ENCODE measurements at places on chromosomes 5 and 9.

DNA sequence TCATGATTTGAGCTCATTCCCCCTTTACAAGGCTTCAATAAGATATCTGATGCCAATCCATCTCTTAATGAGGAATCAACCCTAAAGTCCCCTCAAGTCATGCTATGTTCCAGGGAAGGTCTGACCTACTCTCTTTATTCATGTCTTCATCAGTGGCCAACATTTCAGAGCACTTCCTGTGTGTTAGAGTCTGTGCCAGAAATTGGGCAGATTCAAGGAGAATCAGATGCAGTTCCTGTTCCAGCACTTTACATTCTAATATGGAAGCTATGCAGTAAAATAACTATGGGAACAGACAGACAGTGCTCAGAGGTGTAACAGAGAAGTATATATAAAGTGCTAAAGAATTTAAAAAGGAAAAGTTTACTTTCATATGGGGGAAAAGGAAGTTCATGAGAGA lies 193.4 kb upstream of the NR4A3 start:
- DNase-seq, result no peak

DNA sequence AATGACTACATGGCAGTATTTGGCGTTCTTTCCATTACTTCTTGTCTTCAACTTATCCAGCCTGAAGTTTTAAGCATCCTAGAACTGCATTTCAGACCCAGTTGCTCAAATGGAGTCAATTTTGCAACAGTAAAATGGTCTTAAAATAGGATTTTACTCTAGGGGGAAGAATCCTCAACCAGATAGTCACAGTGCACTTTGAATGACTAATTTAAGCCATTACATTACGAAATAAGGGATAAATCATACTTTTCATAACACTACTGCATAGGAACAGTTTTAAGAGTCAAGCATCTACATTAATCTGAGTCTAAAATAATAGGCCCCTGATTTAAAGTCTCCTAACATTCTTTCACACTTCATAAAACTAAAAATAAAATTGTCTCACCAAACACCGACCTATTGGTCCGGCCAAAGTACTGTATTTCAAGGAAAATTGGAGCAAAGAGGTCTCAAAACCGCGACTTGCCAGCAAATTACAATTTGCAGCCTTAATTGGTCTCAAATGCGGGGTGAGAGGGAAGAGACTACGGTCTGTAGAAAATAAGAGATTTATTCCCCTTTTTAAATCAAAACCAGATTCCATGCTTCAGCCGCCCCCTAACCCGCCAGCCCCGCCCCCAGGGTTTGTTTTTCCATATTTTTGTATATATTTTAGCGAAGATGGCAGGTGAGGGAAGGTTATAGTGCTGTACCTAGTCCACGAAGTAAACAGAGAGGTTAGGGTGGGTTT lies 1.2 kb upstream of the SMARCA2 start:
- DNase-seq, result no peak

- no peak for DNase-seq
Observed at GRCh38 chr5:133523961-133524586, 88.3 kb downstream of the FSTL4 start.

DNA sequence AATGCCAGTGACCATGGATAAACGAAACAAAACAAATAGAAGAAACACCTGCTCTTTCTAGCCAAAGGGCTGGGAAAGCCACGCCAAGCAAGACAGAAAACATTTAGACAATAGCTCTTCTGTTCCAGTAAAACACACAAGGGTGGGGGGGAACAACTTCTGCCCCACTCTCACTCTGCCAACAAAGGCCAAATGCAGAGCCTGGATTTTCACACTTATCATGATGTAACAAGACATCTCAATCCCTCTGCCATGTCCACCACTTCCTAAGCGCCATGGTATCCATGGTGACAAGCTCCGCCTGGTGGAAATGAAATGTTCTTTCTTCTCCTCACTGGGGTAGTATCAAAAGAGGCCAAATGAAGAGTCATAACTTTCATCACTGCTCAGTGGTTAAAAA lies 60.6 kb downstream of the DRD1 start:
- no peak for DNase-seq

DNA sequence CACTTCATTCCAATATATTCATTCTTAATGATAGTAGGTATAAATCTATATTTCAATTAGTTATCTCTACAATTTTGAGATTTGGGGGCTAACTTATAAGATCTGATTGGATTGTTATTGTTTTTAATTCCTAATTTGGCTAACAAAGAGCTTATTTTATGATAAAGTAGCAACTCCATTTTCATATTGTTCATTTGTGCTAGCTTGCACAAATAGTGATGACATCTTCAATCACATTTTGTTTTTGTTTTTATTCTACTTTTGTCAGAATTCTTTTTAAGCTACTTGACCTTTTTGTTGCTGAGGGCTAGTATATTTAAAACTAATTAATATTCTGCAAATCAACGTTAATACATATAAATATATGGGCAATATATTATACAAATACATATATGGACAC lies 22.8 kb downstream of the MARCHF3 start:
- no peak for DNase-seq

- DNase-seq, result no peak
Observed at GRCh38 chr9:133786907-133787753, 49.0 kb upstream of the SARDH start.

DNA sequence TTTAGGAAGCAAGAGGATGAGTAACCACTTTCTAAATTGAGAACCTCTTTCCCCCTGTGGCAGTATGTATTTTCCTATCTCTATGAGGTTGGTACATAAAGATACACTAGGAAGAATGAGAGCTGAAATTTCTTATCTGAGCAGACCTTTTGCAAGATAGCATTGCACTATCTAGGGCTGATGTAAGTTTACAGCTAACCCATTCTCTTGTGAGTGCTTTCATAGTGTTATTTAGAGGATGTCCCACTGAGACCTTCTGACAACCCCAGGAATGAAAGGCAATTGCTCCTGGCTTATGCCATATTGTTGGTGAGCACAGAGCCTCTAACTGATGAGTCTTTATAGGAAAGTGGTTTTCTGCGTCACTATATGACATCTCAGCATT lies 1209.3 kb upstream of the CDH6 start:
- DNase-seq, result no peak
